ENCODE measurements at places on chromosomes 1 and 21. TPM values are rescaled to one million over a fixed set of nuclear protein-coding genes. Genes with fewer than 3 reads are reported as not detected.

The PEAR1 gene
- total RNA-seq, result not detected

The UCK2 gene
- 50.7 TPM for total RNA-seq

The DLGAP3 gene
- total RNA-seq, result 0.50 TPM

The HHAT gene
- 0.64 TPM for total RNA-seq

The TTC24 gene
- 12.6 TPM for total RNA-seq

The STYXL2 gene
- not detected for total RNA-seq

The VHLL gene
- total RNA-seq, result not detected

The DISC1 gene
- 14.4 TPM for total RNA-seq

The FCGR2B gene
- total RNA-seq, result 0.20 TPM

The AMY1C gene
- not detected for total RNA-seq

The TMEM69 gene
- total RNA-seq, result 20.9 TPM

The EDARADD gene
- 3.7 TPM for total RNA-seq

The RXRG gene
- not detected for total RNA-seq

The AK2 gene
- 279 TPM for total RNA-seq

The RRP1 gene
- 37.7 TPM for total RNA-seq

The PGBD5 gene
- not detected for total RNA-seq

The NKAIN1 gene
- 0.79 TPM for total RNA-seq

The PTGS2 gene
- total RNA-seq, result 2.2 TPM

The WASF2 gene
- total RNA-seq, result 113 TPM

The VSIG8 gene
- total RNA-seq, result not detected

The SELL gene
- total RNA-seq, result 85.1 TPM

The MEX3A gene
- total RNA-seq, result 0.56 TPM

The GOLT1A gene
- not detected for total RNA-seq

The SLC35F3 gene
- total RNA-seq, result 16.8 TPM

The TEKT2 gene
- total RNA-seq, result not detected

The C4BPA gene
- not detected for total RNA-seq

The MR1 gene
- total RNA-seq, result 38.7 TPM

The PGLYRP3 gene
- not detected for total RNA-seq

The UCHL5 gene
- total RNA-seq, result 68.5 TPM

The SPRR2G gene
- total RNA-seq, result not detected

The ARHGEF10L gene
- not detected for total RNA-seq

The CHI3L2 gene
- 13.0 TPM for total RNA-seq

The KCNA3 gene
- 59.8 TPM for total RNA-seq

The CLDN8 gene
- not detected for total RNA-seq

The ST6GALNAC5 gene
- total RNA-seq, result not detected

The ARHGAP30 gene
- total RNA-seq, result 273 TPM

The VAMP4 gene
- total RNA-seq, result 12.5 TPM

The RHOU gene
- total RNA-seq, result 4.5 TPM

The C1orf159 gene
- 22.9 TPM for total RNA-seq

The CEP85 gene
- total RNA-seq, result 56.3 TPM

The CR1L gene
- total RNA-seq, result not detected

The KRTAP10-7 gene
- total RNA-seq, result not detected

The ABCA4 gene
- total RNA-seq, result not detected

The OR2T11 gene
- not detected for total RNA-seq

The FAM72D gene
- 20.0 TPM for total RNA-seq

The LPAR3 gene
- 0.47 TPM for total RNA-seq

The LRRC71 gene
- not detected for total RNA-seq

The TEX38 gene
- not detected for total RNA-seq

The PDE9A gene
- 2.0 TPM for total RNA-seq
